ENCODE measurements at places on chromosomes 12 and 14.

- no peak for DNase-seq
Measured at GRCh38 chr12:44387581-44387980, 488.5 kb downstream of the NELL2 start.

GRCh38 chr12:57460468-57460784, 841 bp downstream of the GLI1 start:
- no peak for DNase-seq

GRCh38 chr12:15181017-15181683, 40.1 kb downstream of the RERG start:
- no peak for DNase-seq

GRCh38 chr12:54060174-54060974, 6.7 kb downstream of the HOXC4 start:
- DNase-seq: no peak

DNA sequence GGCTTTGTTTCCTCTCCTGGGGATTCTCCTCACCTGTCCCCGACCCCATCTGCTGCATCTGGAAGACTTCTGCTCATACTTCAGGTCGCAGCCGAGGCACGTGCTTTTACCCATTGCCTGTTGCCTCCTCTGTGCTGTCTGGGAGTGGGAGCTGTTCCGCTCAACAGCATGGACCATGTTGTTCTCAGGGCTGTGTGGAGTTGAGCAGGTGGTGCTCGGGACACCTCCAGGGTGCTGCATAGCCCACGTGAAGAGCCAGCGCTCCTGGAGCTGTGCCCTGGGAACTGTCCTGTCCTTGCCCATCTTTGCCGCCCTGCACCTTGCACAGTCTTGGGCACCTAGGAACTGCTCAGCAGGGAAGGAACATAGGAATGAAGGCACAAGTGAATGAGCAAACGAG, 62.4 kb downstream of the IQSEC3 start:
- no peak for DNase-seq

GRCh38 chr14:36997843-36998242, 174.6 kb downstream of the SLC25A21 start:
- DNase-seq: no peak

DNA sequence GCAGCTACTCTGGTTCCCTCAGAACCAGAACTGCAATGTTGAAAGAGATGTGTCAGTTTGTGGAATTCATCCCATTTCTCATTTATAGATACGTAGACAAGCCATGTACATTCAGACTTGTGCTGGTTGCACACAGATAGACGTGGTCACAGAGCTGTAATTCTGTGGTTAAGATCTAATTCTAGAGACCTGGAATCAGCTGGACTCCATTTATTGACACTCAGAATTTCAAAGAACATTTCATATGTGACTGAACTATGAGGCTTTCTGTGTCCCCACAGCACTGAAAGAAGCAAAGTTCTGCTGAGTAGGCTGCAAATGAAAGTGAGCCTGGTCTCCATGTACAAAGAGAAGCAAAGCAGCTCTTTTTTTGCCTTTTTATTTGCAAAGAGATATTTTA, 220.2 kb upstream of the NAV3 start:
- DNase-seq: no peak

- no peak for DNase-seq
Measured at GRCh38 chr12:23561364-23562345, 387.8 kb downstream of the SOX5 start.

GRCh38 chr12:51393676-51394545, 2.7 kb upstream of the GALNT6 start:
- no peak for DNase-seq

DNA sequence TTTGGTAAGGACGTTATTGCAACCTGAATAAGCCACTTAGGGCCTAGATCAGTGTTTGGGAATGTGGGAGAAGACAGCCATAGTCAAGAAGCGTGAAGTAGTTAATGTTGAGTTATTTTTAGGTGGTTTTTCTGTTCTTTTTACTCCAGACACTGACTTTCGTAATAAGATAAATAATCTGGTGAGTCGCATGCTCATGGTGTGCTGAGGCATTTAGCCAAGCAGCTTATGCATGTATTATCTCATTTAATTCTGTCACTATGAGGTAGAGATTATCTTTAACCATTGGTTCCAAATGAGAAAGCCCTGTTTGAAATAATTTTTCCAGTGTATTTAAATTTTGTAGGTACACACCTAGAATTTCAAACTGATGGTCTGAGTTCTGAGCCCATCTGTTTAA, 67.3 kb downstream of the RCOR1 start:
- no peak for DNase-seq

GRCh38 chr12:74227846-74228545, 309.6 kb upstream of the ATXN7L3B start:
- DNase-seq: no peak

DNA sequence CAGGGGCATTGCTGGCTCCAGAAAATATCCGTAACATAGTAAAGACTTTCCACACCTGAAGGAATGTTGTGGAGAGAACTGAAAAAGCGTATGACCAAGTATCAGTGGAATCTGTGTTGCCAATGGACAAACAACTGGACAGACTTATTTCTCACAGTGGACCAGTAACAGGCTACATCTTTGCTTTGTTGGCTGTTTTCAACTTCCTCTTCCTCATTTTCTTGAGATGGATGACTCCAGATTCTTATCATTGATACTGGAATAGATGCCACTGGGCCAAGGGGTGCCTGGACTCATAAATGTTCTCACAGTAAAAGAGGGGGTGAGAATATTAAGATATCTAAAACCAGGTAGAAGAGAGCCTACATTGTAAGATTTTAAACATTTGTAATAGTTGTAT, 6.4 kb downstream of the GAS2L3 start:
- no peak for DNase-seq

GRCh38 chr12:122150127-122150681, 23.8 kb downstream of the IL31 start:
- DNase-seq: no peak

GRCh38 chr14:72443256-72443655, 450.6 kb downstream of the DPF3 start:
- DNase-seq: no peak

- DNase-seq: peak; percentile 75
Measured at GRCh38 chr12:122946690-122947341, 19.4 kb downstream of the ABCB9 start.

- DNase-seq: no peak
Measured at GRCh38 chr12:62860501-62861411, 74.2 kb downstream of the PPM1H start.

DNA sequence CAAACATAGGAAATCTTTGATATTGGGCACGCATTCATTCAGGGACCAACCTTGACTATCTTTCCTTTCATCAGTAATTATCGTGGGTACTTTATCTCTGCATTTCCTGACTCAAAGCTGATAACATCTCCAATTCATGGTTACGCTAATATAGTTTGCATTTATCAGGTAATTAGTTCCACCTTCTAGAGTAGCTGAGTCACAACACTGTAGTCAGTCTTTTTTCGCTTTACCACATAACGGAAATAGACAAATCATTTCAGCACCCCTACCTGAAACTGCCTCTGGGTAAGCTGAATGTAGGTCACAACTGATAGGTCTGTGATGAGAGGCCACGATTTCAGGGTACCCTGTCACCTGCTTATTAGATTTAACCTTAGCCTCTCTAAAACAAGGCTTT, 36.7 kb upstream of the IL22 start:
- DNase-seq: peak; percentile 36

- DNase-seq: no peak
Measured at GRCh38 chr14:68820119-68820518, 27.3 kb upstream of the ZFP36L1 start.

DNA sequence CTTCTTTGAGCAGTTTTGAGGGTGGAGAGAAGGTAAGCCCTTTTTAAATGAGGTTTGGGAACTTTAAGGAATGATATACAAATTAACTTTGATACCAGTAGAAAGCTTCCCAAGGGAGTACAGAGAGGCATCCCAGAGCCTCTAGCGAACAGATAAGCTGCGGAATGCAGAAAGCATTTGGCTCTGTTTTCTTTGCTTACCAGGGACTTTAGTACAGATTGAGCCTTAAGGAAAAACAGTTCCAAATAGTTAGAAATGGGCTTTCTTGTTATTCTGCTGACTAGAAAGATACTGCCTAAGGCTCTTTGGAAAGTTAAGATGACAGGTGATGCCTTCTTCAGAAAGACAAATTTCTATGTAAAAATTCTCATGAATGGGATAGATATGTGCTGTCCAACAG, 261.7 kb upstream of the FOXN3 start:
- no peak for DNase-seq

GRCh38 chr12:42648061-42648460, 58.5 kb upstream of the PRICKLE1 start:
- no peak for DNase-seq
